ENCODE measurements at places on chromosomes 2 and 18. TPM values are rescaled to one million over a fixed set of nuclear protein-coding genes. Genes with fewer than 3 reads are reported as not detected.

- no peak for DNase-seq
Measured at GRCh38 chr2:28030600-28030999, 140.1 kb downstream of the BABAM2 start.

- DNase-seq = no peak
Measured at GRCh38 chr18:46478796-46479195, 178.2 kb downstream of the LOXHD1 start.

TSPYL6 gene
- 0.13 TPM for polyA plus RNA-seq

DNA sequence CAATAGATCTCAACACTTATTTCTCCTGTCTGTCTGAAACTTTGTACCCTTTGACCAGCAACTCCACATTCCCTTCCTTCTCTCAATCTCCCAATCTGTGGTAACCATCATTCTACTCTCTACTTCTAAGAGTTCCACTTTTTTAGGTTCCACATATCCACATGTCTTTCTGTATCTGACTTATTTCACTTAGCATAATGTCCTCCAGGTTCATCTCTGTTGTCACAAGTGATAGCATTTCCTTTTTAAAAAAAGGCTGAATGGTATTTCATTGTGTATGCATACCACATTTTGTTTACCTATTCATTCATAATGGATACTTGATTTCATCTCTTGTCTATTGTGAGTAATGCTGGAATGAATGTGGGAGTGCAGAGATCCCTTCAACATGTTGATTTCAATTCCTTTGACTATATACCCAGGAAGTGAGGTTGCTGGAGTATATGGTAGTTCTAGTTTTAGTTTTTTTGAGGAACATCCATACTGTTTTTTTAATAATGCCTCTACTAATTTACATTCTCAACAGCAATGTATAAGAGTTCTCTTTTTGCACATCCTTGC is 18.8 kb upstream of the MMADHC start:
- DNase-seq = no peak

GRCh38 chr2:24015562-24016375 is 5.9 kb downstream of the MFSD2B start:
- DNase-seq = no peak

- no peak for DNase-seq
Measured at GRCh38 chr18:13505780-13506345, 220.5 kb downstream of the FAM210A start.

GRCh38 chr2:62570861-62571698 is 65.1 kb upstream of the TMEM17 start:
- DNase-seq = no peak

- DNase-seq = no peak
Measured at GRCh38 chr2:237744613-237745249, 53.8 kb upstream of the RBM44 start.

DOK1 gene
- polyA plus RNA-seq = 8.3 TPM

UXS1 gene
- 80.5 TPM for polyA plus RNA-seq

DNA sequence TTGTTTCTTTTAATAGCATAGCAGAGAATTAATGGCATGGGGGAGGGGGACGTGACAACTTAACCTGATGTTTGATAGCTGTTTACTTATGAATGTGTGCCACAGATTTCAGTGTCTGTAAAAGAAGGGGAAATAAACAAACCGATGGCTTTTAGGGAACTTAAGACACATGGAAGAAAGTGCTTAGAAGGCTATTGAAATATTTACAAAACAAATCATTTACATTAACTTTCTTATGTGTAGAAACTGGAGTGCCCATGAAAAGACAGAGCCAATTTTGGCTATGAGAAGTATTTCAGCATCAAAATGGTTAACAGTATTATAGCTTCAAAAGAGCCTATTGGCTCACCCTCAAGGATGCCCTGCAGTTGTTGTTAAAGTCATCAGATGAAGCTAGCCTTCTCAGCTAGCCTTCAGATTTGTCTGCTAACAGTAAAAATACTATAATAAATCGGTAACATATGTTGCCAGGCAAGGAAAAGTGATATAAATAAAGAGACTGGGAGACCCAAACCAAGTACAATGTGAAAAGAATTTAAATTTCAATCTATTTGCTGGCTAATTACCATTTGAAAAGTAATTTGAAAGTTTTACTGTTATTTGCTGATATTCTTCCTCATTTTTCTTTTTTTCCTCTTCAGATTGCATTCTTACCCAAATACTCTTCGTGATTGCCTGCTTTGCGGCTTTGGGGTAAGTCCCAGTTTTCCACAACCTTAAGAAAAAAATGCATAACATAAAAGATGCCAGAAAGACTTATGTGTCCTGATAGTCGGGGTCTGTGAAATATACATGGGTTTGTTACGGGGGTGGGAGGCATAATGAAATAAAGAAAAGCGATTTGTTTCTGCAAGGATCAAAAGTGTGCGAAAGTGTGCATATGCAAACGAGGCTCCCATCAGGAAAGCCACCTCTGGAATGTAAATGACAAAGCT is 256.4 kb downstream of the MEIS1 start:
- no peak for DNase-seq

DNA sequence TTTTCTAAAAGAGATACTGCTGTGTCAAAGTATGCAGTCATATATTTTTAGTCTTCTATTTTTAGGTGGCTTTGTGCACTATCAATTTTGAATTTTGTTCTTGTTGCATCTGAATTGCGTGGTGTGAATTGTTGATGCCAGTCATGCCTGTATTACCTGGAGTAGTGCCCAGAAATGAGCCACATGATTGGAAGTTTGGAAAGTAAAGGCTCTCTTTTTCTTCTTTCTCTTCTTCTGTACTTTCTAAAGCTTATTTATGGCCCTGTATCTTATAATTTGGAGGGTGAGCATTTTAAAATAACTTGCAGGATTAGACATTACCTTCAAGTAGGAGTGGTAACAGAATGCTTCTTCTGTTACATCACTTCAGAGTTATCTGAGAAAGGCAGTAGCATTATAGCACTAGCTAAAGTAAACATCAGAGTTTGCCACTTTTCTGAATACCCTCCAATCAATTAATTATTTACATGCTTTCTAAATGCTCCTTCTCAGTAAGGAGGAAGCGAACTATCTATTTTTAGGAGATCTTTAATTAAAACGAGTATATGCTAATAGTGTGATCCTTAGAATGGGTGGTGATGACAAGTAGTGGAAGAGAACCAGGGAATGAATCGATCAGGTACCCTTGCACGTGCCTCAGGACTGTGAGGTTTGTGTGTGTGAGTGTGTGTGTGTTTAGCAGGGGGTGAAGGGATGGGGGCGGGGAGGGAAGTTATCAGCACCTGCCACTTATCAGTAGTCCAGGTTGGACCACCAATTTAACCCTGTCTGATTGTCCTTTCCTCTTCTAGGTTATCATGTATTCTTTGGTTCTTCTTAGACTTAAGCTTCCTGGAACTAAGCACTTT is 112.5 kb downstream of the MAP3K20 start:
- no peak for DNase-seq

GRCh38 chr18:36139245-36139644 is 9.5 kb downstream of the ELP2 start:
- DNase-seq = no peak

- DNase-seq = no peak
Measured at GRCh38 chr2:27807476-27807875, 36.0 kb downstream of the MRPL33 start.

DNA sequence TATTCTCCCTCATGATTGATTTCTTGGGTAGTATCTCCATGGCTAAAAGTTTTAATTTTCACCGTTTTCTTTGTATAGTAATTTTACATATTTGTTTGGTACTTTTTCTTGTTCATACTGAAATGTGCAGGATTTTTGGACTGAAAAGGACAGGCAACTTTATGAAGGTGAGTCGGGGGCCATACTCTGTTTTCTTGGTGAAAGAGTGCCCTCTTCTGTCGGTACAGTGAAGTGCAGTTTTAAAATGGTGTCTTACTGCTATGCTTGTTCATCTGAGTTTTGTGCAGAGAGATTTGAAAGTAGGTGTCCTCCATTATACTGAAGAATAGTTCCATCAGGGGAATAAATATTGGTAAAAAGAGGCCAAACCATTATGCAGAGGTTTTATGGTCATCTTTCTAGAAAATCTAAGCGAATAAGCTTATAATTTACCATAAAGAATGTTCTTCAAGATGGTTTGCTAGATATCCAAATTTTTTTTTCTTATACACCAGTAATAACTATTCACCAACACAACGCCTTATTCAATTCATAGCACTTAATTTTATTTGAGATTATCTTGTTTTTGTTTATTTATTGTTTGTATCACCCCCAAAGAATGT is 8.7 kb upstream of the SERPINB13 start:
- DNase-seq = peak; percentile 32

DNA sequence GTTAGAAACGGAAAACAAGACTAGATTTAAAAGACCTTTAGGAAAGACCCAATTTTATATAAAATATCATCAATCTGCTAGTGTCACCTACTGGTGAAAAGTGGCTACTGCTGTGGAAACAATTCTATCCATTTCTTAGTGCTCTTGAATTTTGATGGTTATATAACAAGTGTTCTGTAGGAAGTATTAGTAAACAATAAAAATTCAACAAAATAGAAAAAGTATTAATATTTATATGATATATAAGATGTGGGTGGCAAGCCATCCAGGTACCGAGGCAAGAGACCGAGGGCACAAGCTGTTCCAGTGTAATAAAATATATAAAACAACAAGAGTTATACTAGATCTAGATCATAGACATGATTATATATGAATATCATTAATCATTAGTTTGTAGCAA is 6.2 kb upstream of the TMEM87B start:
- DNase-seq = no peak

DNA sequence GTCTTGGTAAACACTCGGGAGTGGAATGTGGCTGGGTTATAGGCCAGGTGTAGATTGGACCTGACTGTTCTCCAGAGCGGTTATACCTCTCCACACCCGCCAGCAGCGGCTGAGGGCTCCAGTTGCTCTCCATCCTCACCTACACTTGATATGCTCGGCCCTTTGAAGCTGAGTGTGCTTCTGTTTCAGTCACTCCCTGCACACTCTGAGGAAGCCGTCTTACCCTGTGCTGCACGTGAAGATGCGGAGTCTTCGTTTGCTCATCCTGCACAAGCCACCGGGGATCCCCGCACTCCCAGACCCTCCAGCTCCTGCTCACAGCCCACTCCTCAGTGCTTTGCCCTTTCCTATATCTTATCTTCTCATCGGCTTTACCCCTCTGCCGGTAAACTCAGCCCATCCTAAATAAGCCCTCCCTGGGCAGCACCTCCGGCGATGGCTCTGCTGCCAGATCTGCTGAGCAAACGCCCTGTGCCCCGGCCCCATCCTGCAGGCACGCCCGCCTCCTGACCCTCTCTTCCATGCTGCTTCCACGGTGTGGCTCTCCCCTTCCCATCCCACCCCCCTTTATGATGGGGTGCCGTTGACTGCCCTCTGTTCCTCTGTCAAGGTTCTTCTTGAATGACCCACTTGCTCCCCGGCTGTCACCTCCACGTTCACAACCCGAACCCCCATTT is 47.3 kb upstream of the ODC1 start:
- DNase-seq = no peak

- DNase-seq = no peak
Measured at GRCh38 chr18:38575648-38576047, 1010.0 kb upstream of the CELF4 start.

DNA sequence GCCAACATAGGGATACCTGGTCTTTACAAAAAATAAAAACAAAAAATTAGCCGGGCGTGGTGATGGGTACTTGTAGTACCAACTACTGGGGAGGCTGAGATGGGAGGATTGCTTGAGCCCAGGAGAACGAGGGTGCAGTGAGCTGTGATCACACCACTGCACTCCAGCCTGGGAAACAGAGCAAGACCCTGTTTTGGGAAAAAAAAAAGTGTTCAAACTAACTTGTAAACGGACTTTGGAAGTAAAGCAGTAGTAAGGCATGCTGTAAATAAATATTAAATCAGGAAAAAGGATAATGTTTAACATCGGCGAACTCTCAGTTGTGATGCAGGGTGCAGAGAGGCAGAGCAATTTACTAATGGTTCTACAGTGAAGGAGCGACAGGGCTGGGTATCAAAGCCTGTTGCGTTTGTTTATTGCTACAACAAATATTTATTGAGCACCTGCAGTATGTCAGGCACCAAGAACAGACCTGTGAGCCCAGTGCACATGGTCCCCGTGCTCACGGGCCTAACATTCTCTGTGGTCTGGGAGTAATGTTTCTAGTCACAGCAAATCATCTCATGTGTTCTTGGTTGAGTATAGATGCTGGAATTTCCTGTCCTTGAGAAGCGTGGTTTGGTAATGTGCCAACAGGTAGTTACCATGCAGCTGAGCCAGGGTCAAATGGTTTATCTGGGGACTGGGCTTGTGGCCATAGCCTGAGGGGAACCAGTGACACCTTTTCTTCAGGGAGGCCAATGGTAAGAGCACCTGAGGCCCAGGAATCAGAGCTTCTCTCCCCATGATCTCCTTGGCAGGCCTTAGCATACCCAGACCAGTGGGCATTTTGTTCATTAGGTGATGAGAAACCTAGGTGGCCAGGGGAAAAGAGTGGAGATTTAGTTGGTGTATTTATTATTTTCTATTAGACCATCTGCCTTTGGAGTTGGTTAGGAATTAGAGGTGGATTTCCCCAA is 27.9 kb upstream of the GREB1 start:
- no peak for DNase-seq

GRCh38 chr2:17853799-17854198 is 24.7 kb upstream of the KCNS3 start:
- no peak for DNase-seq

NTSR2 gene
- polyA plus RNA-seq = not detected

LIPG gene
- 57.4 TPM for polyA plus RNA-seq

GRCh38 chr18:40382197-40382596 is 1572.8 kb upstream of the PIK3C3 start:
- no peak for DNase-seq

NMUR1 gene
- polyA plus RNA-seq = 0.69 TPM

ELOA2 gene
- not detected for polyA plus RNA-seq
